ENCODE measurements at places on chromosomes 7 and 10.
A peak's percentile ranks its signal among the peaks of the same experiment; 100 is the strongest.

- DNase-seq: no peak
Observed at GRCh38 chr10:113849946-113850345, 3.9 kb downstream of the DCLRE1A start.

- no peak for DNase-seq
Observed at GRCh38 chr10:131779661-131780394, 121.0 kb upstream of the PPP2R2D start.

- no peak for DNase-seq
Observed at GRCh38 chr10:21488957-21489446, 36.5 kb downstream of the SKIDA1 start.

GRCh38 chr7:94324380-94325121 is 70.1 kb upstream of the COL1A2 start:
- no peak for DNase-seq

DNA sequence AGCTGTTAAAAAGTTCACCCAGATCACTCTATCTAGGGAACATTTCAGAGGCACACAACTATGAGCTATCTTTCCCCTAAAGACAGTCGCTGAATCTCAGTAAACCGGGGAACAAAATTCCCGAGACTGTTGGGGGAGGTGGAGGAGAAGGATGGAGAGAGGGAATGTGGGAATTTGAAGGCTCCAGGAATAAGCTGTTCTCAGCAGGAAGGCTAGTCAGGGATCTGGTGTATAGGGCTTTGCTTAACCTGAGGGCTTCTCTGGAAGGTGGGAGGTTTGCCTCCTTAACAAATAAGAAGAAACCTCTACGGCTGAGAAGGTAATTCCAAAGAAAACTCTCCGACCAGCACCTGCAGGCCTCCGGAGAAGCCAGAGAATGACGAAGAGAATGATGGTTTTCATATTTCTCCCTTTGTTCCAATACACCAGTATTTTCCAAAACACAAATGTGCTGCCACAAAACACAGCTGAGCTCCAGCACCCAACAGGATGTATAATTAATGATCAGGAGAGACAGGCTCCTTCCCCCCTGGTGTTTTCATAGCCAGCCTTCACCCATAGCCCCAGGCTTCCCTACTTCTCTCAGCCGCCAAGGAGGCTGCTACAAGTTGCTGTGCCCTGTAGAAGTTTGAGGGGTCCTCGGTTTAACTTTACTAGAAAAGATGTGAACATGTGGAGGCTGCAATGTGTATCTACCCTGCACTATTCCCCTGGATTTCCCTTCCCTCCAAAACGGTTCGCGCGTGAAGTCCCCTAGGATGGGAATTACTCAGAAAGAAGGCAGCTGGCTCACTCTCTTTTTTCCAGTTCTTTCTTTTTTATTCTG is 2.0 kb downstream of the KCNMA1 start:
- no peak for DNase-seq

DNA sequence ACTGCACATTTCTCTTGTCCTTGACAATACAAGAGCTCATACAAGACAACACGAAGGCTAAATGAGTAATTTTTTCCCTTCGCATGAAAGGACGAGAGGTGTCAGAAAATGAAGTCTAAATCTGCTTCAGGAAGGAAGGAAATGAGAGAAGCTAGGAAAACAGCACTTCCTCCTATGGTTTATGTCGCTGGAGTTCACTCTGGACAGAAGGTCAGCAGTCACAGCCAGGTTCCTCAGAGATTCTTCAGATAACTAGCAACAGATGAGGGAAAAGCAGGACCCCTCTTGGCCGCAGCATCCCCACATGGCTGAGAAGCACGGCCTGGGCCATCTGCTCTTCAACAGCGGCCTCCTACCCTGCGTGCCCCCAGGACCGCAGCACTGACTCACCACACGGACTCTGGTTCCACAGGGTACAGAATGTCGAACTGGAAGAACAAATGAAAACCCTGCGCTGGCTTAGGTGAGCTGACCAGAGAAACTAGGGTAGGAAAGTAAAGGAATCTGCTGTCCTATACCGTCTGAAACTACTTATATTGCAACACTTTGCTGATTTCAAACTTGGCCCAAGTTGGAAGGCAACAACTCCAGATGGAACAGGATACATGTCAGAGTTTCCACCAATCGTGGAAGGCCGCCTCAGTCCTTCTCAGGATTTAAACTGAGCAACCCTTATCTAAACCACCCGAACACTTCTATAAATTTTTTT is 26.3 kb downstream of the DNMBP start:
- no peak for DNase-seq

DNA sequence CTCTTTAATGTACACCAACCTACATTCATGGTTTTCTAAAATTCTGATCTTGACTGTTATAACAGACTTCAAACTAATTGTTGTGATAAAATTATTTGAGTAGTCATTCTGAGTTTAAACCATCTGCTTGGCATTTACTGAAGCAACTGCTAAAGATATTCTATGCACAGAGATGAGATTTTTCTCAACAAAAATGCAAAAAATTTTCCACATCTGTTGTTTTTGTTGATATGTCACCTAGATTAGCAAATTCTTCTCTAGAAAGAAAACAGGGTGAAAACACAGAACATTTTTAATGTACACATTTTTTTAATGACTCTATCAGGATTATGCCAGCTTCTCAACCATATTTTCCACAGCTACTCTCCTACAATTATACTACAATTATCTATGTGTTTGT is 42.7 kb downstream of the ARHGAP12 start:
- no peak for DNase-seq

DNA sequence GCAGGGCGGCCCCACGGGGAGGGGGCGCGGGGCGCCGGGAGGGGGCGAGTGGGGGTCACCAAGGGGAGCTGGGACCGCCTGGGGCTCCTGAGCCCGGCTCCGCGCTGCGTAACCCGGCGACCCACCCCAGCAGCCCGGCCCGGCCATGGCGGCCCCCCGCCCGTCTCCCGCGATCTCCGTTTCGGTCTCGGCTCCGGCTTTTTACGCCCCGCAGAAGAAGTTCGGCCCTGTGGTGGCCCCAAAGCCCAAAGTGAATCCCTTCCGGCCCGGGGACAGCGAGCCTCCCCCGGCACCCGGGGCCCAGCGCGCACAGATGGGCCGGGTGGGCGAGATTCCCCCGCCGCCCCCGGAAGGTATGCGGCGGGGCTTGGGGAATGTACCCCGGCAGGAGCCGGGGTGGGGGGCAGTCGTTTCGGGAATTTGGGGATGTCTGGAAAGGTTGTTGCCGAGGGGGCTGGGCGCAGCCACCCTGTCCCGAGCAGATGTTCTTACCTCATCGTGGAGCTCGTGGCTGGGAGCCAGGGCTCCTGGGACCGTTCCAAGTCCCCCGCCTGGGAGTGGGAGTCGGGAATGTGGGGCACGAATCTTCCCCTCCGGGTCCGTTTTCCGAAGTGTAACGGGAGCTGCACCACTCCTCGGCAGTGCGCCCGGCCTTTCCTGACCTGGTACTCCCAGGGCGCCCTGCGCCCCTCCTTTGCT is 431 bp downstream of the ZYX start:
- DNase-seq: peak; percentile 69

DNA sequence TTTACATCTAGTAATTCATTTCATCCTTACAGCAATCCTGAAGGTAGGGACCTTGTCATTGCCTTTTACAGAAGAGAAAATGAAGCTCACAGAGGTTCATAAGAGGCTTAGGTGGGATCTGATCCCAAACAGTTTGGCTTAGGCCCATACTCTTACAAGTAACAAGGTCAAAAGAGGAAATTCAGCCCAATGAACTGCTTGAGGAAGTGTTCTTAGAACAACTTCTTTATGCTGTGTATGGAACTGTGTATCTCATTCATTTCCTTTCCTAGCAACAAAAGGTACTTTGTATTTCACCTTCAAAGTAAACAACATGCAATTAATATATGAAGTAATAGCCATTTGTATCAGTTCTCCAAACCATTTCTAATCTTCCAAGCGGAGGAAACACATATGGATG is 79.3 kb downstream of the AVL9 start:
- no peak for DNase-seq

DNA sequence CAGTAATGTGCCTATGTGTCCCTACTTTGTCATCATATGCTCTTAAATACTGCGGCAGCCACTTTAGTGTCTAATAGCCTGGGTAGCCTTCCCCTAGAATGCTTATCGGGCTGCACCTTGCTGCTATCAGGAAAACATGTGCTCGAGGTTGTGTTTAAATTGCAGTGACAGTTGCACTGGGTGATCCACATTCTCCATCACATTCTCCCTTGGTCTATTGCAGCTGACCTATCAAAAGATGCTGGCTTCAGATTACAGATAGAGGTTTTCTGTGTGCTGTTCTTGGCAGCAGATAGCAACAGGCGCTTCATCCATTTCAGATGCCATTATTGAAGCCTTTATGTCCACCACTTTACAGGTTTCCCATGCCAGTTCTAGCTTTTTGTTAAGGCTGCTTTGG is 130.1 kb upstream of the MDFIC start:
- no peak for DNase-seq

DNA sequence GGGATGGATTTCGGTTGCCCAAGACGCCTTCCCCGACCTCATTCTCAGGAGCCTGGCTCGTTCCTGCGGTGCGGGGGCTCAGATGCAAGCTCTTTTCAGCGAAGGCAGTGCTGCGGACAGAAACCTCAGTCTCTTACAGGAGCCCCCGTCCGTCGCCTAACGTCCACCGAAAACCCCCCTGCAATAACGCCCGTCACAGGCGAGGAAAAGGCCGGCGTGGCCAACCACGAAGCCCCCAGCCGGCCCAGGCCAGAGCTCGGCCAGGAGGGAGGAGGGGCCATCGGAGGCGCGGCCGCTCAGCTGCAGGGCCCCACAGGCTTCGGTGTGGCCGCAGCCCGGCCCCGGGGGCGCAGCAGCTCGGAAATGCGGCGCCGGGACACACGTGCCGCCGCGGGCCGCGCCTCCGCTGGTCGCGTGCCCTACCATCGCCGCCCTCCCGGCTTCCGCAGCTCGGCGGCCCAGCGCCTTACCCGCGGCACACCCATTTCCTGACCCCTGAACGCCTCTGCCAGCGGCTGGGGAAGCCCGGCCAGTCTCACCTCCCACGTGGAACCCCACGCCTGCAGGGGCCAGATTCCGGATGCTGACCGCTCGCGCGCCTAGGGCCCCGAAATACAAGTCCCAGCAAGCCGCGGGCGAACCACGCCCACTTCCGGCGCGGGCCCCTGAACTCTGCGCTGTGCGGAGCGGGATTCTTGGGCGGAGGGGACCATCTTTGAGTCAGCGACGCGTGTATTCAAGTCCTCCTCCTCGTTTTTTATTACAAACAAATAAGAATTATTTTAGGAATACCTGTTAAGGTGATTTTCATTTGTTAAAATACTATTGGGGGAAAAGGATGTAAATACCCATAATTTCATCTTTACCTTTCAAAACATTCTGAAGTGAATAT is at the start of gene ZNF239:
Gene ZNF239, minus strand, starts transcription at position 616 of the 892 bp plus-strand sequence. CDS start 16,537 bp downstream, outside the sequence.
- DNase-seq: peak; percentile 79

GRCh38 chr7:23680414-23681405 is 711 bp downstream of the FAM221A start:
- peak; percentile 42 for DNase-seq

GRCh38 chr7:111388912-111389311 is 173.4 kb downstream of the IMMP2L start:
- DNase-seq: no peak

GRCh38 chr10:93440591-93441091 is 41.5 kb downstream of the MYOF start:
- no peak for DNase-seq

DNA sequence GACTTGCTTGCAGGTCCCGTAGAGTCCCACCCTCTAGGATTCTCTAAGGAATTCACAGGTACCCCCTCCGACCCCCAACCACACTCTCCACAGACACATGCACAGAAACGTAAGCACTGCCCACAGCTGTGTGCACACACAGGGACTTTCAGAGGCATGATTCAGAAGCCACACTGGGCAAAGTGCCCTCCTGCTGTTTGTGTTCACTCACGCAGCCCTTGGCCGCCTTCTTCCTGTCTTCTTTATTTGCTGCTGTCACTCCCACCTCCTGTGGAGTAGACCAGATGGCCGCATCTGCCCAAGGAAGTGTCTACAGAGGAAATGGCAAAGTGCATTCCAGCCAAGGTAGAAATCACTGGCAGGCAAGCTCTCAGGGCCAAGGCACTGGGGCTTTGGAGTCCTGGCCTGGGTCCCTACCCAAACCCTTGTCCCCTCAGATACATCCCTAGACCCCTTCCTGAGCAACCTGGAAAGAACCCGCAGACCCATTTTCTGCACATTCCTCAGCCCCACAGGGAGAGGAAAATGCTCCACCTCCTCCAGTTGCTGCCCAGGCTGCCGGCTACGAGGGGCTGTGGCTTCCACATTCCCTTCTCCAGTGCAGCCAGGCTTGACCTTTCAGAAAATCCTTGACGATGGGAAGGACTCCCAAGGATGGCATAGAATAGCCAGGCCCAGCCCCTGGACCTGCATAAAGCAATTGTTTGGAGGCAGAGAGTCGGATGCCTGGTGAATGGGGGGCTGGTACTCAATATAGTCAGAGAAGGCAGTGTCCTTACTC is 21.6 kb upstream of the GIMAP8 start:
- DNase-seq: no peak

GRCh38 chr10:79131836-79132631 is 63.3 kb downstream of the ZMIZ1 start:
- no peak for DNase-seq

DNA sequence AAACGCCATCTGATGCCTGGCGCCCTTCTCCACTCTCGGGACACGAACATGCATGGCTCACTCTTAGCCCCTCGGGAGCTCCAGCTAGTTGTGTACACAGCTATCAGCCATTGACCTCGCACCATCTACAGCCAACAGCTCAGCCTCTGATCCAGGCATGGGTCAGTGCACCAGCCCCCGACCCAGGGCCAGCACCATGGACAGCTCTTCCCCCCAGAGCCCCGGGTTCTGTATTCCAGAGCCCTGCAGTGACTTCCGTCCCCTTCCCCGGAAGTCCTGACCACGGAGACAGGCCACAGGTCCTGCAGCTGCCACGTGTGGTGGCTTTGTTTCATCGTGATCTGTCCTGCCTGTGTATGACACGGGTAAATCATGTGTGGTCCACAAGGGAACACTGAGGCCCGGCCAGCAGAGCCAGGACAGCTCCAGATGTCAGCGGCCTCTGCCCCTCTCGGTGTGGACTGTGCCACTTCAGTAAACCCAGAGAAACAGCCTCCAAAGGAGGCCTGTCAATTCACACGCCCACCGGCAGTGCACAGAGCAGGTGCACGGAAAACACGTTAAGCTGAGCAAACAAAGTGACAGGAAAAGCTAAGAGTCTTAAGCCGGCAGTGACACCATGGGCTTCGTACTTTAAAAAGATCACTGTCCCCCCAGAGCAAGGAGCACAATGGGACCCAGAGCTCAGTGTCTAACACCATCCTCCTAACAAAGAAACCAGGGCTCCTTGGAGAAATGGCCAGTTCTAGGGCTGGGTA is 13.0 kb downstream of the STK32C start:
- DNase-seq: no peak

- DNase-seq: peak; percentile 63
Observed at GRCh38 chr10:96511044-96511945, 2.4 kb downstream of the TLL2 start.

DNA sequence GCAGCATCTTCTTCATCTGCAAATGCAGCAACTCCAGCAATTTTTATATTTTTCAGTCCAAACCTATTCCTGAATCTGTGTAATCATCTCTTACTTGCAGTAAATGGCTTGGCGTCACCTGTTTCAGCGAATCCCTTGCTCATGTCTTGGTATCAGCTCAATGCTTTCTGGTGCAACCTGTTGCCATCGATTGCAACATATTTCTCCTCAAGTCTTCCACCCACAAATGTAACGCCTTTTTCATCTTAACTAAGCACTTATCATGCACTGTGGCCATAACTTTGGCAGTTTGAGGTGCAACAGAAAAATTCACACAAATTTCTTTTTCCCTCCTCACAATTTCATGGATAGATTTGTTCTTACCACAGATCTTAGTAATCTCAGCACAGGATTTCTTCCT is 168.3 kb downstream of the HERPUD2 start:
- no peak for DNase-seq

- peak; percentile 63 for DNase-seq
Observed at GRCh38 chr10:123287594-123288247, 133.5 kb downstream of the BUB3 start.

- DNase-seq: no peak
Observed at GRCh38 chr7:71385330-71385729, 253.4 kb downstream of the GALNT17 start.
